ENCODE measurements at places on chromosomes 7 and 10.

DNA sequence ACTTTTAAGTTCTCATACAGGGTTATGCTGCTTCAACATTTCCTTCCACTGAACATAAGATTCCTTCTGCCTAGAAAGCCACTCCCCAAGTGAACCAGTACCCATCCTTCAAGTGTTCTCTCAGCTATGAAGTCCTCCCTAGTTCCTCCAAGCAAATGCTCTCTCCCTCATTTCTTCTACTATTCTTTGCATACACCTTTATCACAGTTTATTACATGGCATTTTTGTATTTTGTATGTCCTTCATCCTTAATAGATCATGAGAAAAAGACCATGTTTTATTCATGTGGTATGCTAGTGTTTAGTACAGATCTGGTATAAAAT lies 1.9 kb downstream of the SYPL1 start:
- no peak for DNase-seq

DNA sequence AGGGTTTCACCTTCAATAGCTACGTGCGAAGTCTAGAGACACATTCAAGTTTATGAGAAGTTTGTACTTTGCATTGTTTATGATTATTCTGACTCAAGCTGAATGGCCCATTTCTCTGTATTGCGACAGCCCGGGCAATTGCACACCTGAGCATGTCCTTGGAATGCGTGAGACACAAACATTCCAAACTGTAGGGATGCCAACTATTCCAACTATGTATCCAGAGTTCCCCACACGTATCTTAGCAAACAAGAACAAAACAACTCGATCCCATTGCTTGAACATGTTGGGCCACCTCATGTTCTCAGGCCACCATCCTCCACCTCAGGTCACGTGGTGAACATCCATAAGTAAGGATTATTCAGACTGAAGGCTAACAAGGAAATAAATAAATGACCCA lies 51.4 kb upstream of the EGFR start:
- DNase-seq: no peak

GRCh38 chr7:10793995-10794775 lies 179.5 kb upstream of the PHF14 start:
- no peak for DNase-seq

DNA sequence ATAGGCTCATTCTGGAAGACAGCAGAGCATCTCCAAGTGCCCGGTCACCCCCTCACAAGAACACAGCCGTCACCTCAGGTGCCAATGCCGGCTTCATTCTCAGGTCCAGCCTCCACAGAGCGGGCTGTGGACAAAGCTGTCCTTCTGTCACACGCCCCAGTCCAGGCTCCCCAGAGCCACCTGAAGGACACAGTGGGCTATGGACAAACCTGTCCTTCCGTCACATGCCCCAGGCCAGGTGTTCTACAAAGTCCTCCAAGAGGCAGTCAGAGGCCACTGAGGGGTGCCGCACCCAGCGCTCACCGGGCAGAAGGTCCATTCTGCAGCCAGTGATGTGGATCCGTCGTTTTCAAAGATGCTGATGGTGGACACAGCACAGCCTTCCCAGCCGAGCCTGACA lies 173.2 kb upstream of the PPP2R2D start:
- DNase-seq: no peak

- no peak for DNase-seq
Measured at GRCh38 chr10:79933961-79934360, 14.9 kb downstream of the SFTPD start.

DNA sequence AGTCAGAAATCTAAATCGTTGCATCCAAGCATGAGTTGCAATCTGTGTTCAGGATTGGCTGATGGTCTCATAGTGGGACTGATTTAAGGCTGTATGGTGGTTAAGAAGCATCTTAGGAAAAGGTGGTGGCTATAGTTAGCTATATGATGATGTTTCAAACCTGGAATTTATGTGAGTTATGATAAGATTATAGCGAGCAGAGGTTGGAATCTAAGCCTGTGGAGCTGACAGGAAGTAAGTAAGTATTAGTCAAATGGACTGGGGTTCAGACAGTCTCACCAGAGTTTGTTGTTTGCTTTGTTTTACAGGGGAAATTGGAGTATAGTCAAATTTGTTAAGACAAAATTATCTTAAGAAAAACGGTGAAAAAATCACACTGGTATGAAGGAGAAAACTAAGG lies 56.7 kb downstream of the ANKRD7 start:
- no peak for DNase-seq

GRCh38 chr7:46723742-46724141 lies 802.7 kb upstream of the IGFBP3 start:
- DNase-seq: no peak

- DNase-seq: no peak
Measured at GRCh38 chr10:104299031-104299904, 30.3 kb downstream of the GSTO2 start.

Measured in stimulated activated CD4-positive, alpha-beta T cell treated with anti-CD3 and anti-CD28 coated beads, Interleukin-1b, Interleukin-23, amount 100 ng/mL, for 24 hours (primary cell).